Stimulated activated CD4-positive, alpha-beta T cell treated with anti-CD3 and anti-CD28 coated beads, Interleukin-4, amount 100 ng/mL, for 1 hour (primary cell): ENCODE measurements at places on chromosomes 3 and 15.

DNA sequence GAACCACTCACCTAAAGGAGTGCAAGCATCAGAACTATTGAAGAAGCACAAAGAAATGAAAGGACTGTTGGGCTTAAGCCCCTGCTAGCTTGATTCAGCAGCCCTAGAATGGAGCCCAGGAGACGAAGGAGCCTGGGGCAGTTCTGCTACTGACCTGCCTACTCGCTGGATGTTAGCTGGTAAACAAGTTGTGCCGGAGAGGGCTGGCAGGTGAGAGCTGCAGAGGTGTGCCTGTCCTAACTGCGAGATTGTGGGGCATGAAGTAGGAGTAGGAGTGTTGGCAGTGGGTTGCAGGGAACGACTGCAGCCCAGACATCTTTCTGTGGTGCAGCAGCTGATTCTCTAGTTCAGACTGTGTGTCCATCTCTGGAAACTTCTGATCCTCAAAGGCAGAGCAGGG is 75.2 kb upstream of the GSK3B start:
- DNase-seq = no peak

GRCh38 chr15:74428970-74429780 is 4.6 kb downstream of the SEMA7A start:
- no peak for DNase-seq

GRCh38 chr3:147030274-147030673 is 376.1 kb downstream of the ZIC4 start:
- no peak for DNase-seq

DNA sequence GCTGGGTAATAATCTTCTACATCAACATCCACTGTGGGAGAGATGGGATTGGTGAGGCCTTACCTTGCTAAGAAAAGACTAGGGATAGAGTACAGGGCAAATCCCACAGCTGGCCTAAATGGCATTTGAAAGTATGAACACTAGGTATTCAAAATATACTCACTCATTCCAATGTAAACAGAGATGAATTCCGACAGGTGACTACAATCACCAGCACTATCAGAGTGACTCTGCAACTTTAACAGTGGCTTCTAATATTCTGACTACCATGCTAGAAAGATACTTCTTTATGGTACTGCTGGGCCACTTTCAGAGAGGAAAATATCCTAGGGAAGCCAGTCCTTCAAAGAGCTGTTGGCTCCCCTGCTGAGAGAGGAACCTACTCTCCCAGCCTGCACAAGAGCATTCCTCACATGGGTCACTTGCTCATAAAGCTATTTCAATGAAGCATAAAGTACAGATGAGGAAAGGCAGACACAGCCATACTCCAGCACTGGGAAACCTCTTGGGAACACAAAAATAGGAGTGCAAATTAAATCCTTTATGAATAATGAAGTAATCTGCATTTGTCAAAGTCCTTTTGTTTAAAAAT is 21.5 kb upstream of the MAN2C1 start:
- DNase-seq = no peak

GRCh38 chr3:126364731-126365301 is 7.6 kb upstream of the KLF15 start:
- DNase-seq = no peak

- DNase-seq = no peak
Observed at GRCh38 chr3:73143821-73144237, 82.4 kb downstream of the EBLN2 start.
